GM19239 (cell line): ENCODE measurements at places on chromosomes 12 and 14.

DNA sequence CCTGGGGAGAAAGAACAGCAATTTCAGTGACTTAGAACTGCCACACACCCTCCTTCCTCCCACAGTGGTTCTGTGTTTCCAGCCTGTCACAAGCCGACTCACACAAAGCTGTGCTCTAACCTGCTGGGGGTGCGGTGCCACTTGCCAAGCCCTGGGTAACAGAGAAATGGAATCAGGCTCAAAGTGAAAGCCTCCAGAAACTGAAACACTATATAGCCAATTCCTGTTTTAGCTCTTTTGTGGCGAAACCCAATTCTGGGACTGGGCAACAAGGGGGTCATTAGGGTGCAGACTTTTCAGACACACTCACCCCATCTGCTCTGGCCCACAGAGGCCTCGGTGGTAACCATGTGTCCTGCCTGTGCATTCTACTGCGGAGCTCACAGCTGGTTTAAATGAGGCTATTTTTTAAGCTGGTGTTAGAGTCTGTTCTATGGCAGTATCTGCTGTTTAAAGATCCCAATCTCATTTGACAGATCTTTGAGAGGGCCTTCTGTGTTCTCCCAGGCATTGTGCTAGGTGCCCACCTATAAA is 15.2 kb upstream of the ACTR6 start:
- no peak for DNase-seq

DNA sequence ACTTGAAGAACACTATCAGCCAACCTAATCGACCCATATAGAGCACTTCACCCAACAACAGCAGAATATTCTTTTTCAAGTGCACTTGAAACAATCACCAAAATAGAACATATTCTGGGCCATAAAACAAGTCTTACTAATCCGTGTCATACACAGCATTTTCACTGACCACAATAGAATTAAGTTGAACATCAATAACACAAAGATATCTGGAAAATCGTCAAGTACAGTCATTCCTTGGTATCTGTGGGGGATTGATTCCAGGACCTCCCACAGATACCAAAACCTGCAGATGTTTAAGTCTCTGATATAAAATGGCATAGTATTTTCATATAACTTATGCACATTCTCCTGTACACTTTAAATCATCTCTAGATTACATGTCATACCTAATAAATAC is 295.7 kb downstream of the BCL11B start:
- DNase-seq, result no peak

- no peak for DNase-seq
Measured at GRCh38 chr12:54039417-54040147, 6.7 kb downstream of the HOXC5 start.

DNA sequence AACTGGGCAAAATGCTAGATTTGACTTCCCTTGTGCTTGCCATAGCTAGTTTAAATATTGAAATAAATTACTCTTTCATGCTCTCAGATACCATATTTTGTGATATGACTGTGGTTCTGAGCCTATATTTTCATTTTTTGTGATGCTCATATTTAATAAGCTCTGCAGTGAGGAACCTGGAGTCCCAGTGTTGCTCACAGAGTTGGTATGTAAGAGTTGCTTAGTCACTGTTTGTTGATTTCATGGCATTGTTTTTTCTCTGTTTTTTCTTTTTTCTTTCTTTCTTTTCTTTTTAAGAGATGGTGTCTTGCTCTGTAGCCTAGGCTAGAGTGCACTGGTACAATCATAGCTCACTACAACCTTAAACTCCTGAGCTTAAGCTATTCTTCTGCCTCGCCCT is 750.5 kb upstream of the TMEM132C start:
- no peak for DNase-seq

GRCh38 chr14:71789005-71789404 is 143.2 kb upstream of the RGS6 start:
- DNase-seq, result no peak

- DNase-seq, result no peak
Measured at GRCh38 chr12:55227643-55228042, 6.8 kb downstream of the OR10A7 start.

DNA sequence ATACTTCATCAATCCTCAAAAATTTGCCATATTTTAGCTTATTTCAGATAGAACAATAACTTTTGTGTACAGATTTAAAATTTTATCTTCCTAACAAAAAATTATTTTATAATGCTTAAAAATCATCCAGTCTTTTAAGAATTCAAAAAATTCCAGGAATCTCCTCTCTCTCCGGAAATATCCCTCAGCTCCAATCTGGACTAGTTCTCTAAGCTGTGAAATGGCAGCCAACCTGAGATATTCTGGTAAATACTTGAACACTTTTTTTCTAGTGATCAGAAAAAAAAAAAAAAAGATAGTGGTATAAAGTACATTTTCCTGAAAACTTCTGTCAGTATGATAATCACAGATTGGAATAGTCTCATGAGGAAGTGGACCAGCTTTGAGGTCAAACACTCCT is 57.6 kb downstream of the SSPN start:
- DNase-seq, result no peak

DNA sequence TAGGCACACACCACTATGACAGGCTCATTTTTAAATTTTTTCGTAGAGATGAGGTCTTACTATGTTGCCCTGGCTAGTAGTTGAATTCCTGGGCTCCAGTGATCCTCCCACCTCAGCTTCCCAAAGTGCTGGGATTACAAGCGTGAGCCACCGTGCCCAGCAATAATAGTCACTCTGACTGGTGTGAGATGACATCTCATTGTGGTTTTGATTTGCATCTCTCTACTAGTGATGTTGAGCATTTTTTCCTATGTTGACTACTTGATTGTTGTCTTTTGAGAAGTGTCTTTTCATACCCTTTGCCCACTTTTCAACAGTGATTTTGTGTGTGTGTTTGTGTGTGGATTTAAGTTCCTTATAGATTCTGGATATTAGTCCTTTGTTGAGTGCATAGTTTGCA is 26.3 kb downstream of the ATP2A2 start:
- no peak for DNase-seq

GRCh38 chr12:55861871-55862270 is 19.1 kb upstream of the MMP19 start:
- no peak for DNase-seq

DNA sequence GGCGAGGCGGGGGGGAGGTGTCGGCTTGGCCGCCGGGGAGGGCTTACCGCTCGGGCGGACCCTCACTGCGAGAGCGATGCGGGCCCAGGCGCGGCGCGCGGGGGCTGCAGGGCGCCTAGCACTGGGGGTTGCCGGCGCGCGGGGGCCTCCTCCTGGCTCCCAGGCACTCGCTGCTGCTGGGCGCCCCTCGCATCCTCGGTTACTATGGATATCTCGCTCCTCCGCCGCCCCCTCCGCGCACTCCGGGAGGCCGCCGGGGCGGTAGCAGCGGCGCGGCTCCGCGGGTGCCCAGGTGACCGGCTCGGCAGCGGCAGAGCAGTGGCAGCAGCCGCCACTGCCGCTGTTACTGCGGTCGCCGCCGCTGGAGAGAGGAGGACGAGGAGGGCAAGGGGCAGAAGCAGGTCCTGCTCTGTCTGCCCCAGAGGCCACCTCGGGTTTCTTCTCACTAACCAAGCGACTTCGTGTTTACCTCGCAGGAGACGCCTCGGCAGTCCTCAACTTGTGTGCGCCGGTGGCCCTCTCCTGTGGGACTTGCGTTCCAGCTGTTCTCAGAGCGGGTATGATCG is 250.1 kb downstream of the APAF1 start:
- no peak for DNase-seq

- DNase-seq, result peak; percentile 17
Measured at GRCh38 chr12:79737875-79738718, 47.3 kb upstream of the PAWR start.

DNA sequence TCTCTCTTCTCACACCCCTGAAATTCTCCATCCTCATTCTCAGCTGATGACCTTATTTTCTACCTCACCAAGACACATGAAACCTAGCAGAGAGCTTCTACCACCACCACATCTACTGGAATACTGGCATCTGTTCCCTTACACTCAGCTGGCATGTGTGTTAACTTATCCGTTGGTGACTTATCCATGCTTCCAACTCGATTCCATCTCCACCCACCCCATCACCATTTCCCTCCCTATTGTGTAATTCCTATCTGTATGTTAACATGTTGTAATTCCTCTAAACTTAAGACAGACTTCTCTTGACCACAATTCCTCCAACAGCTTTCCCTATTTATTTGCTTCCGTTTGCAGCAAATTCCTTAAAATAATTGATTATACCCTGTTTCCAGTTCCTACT is 15.4 kb downstream of the C1S start:
- no peak for DNase-seq

DNA sequence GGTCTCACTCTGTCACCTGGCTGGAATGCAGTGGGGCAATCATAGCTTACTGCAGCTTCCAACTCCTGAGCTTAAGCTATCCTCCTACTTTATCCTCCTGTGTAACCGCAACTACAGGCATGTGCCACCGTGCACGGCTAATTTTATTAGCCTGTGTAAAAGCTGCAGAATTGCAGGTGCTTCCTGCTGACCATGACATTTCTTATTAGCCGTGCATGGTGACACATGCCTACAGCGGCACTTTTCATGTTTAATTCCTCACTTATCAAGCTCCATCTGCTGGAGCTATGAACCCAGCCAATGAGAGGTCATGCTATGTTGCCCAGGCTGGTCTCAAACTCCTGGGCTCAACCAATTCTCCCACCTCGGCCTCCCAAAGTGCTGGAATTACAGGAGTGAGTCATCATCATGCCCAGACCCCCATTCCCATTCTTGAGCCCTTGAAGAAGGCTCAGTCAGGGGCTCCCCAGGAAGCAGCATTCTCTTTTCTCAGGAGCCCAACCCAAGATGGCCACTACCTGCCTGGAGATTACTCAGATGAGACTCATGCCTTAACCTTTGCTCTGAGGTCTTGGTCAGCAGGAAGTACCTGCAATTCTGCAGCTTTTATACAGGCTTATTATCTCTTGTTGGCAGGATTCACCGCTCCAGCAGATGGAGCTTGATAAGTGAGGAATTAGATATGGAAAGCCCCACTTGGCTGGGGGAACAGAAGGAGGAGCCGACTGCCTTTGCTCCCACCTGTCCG is 503.2 kb downstream of the MED13L start:
- DNase-seq, result no peak

- DNase-seq, result no peak
Measured at GRCh38 chr14:92600318-92601053, 86.9 kb downstream of the RIN3 start.

DNA sequence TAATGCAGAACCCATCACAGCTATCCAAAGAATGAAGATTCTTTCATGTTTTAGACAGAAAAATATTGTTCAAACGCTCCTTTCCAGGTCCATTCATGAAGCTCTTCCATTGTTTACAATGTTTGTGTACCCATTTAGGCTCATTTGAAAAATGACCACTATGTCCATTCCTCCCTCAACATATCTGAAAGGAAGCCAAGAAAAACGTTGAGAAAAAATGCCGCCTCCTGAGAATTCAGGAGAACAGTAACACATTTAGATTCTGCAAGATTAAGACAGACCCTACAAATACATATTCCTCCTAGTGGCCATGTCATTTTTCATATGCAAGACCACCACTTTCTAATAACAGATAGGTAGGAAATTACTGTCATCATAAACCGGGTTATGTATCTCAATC is 124.4 kb downstream of the SLC25A21 start:
- no peak for DNase-seq

GRCh38 chr14:74134484-74134883 is 49.7 kb downstream of the LIN52 start:
- no peak for DNase-seq

DNA sequence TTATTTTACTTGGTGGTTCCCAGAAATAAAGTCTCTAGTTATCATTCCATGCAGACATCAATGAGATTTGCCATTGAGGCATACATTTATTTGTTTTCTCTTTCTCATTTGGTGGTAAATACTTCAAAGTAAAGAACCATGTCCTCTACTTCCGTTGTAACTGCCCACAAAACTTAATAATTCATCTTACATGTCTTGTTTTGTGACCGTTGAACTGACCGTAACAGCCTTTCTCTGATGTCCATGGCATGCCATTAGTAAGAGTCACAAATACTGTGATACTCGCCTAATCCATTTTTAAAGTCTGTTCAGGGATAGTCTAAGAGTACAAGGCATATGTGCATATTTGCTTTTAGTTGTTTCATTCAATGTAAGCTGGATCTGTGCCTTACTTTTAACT is 145.3 kb downstream of the ETV6 start:
- no peak for DNase-seq

- DNase-seq, result no peak
Measured at GRCh38 chr14:100566586-100566985, 20.6 kb downstream of the BEGAIN start.

GRCh38 chr12:27898022-27898421 is 74.5 kb downstream of the PTHLH start:
- no peak for DNase-seq

GRCh38 chr14:100471441-100472093 is 115.7 kb downstream of the BEGAIN start:
- no peak for DNase-seq

DNA sequence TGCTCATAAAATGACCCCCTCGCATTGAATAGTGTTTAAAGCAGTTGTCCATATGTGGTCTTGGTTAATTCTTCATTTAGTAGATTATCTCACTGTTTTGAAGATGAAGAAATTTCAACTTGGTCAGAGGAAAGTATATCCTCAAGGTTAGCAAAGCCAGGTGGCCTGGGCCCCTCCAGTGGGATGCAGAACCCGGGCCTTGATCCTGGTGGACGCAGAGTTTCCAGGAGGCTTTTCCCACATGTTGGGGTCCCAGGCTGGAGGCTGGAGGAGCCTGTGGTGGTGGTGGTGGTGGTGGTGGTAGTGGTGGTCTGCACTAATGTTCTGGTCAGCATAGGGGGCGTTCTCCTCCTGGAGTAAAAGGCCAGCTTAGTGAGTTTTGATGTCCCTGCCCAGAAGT is 85.9 kb downstream of the ESRRB start:
- DNase-seq, result no peak
